ENCODE measurements at places on chromosomes 5 and 9.

DNA sequence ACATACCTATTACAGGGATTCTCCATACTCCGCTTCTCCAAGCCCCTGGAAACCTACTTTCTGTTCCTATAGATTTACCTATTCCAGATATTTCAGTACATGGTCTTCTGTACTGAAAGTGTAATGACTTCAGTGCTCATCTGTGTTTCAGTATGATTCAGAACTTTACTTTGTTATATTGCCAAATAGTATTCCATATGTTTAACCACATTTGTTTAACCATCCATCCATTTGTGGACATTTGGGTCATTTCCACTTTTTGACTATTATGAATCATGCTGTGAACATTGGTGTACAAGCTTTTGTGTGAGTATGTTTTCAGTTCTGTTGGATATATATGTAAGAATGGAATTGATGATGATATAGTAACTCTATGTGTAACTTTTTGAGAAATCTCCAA, 188.9 kb downstream of the PDZD2 start:
- DNase-seq: no peak

DNA sequence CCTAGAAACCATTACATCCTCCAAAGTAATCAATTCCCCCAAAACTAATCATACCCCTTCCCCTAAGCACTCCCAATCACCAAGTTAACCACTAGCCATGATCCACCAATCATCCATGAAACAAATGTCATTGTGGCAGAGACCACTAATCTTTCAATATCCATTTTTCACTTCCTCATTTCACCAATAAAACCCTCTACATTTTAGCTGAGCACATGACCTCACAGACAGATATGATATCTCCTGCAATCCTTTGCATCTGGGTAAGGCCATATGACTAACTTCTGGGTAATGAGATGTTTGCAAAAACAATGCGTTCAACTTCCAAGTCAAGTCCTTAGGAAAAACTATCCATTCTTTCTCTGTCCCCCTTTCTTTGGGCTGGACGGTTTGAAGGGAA, 20.7 kb downstream of the OR2S2 start:
- DNase-seq: no peak

GRCh38 chr9:3027210-3027609, 183.3 kb upstream of the PUM3 start:
- DNase-seq: no peak

DNA sequence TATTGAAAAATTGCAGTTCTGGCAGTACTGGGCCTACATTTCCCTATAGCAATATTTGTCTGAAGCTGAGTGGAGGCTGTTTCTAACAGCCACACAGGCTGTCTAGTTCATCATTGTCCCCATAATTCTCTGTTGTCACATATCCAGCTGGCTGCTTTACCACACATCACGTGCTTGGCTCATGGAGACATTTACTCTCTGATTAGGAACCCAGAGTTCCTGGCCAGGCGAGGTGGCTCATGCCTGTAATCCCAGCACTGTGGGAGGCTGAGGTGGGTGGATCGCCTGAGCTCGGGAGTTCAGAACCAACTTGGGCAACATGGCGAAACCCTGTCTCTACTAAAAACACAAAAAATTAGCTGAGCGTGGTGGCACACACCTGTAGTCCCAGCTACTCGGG, 81.4 kb downstream of the PGM5 start:
- no peak for DNase-seq

DNA sequence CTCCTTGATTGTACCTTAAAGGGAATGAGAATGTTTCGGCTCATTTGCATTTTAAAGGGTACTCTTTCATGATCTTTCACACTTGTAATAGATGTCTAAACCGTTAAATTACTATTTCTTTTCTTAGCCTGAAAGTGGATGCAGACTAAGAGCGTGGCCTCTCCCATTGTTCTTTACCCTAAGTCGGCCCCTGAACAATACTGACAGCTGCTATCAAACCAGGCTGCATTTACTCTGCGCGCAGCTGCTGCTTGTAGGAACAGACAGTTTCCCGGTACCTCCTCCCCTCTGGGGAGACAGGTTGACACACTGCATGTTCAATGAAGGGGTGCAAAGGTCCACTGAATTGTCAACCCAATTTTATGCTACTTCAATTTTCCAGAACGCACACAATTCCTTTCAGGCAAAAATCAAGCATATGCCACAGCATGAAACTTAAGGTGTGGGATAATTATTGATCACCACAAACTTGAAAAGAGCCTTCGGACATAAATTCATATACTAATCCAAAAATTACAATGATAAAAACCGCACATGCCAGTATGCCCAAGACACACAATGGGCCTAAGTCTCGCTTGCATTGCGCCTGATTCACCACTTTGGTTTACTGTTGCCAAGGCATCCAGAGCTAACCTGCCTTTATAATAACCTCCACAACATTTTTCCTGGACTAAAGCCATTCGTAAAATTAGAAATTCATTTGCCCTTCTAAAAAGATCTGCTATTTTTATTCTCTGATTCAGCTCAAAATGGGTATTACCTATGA, 39.7 kb downstream of the TLE1 start:
- no peak for DNase-seq

GRCh38 chr5:179889885-179890284, 17.8 kb downstream of the TBC1D9B start:
- no peak for DNase-seq

DNA sequence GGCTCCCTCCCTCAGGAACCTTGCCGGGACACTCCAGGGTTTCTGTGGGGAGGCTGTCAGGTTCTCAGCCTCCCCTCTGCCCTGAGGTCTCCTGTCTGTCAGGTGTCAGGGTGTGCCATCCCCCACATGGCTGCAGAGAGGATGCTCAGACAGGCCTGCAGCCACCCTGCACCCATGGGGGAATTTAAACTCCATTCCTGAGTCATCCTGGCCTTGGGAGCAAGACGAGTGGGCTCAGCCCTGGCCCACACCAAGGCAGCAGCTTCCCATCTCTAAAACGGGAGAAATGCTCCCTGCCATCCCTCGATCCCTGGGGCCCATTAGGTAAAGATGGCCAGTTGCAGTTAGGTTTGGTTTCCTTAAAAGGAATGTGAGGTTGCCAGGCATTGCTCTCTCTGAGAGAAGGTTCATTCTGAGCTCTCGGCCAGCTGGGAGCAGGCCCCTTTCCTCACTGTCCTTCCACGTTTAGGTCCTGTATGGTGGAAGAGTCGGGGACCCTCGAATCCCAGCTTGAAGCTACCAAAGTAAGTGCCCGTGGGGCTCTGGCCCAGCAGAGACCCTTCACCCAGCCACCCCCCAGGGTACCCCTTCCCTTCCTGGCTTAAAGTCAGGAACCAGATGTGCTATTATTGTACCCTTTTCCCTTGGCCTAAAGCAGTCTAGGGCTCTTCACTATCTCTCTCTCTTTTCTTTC, 26.6 kb downstream of the DYNC2I2 start:
- DNase-seq: no peak
